ENCODE measurements at places on chromosomes 2 and 18.

DNA sequence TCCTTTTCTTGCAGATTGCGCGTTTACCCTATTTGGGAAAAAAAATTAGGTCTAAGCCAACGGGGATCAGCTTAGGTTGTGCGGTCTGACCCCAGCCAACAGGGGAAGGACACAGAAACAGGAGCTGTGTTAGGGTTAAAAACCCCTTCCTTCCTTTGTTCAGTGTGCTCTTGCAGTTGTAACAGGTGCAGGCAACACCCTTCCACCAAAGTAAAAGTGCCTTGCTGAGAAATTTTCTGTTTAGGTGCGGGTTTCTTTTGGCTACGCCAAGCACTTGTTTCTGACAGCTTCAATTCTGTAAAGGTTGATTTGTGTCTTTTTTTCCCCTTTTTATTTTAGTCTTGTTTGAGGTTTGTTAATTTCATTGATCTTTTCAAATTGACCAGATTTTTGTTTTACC lies 92.5 kb downstream of the PTPN4 start:
- DNase-seq: no peak

DNA sequence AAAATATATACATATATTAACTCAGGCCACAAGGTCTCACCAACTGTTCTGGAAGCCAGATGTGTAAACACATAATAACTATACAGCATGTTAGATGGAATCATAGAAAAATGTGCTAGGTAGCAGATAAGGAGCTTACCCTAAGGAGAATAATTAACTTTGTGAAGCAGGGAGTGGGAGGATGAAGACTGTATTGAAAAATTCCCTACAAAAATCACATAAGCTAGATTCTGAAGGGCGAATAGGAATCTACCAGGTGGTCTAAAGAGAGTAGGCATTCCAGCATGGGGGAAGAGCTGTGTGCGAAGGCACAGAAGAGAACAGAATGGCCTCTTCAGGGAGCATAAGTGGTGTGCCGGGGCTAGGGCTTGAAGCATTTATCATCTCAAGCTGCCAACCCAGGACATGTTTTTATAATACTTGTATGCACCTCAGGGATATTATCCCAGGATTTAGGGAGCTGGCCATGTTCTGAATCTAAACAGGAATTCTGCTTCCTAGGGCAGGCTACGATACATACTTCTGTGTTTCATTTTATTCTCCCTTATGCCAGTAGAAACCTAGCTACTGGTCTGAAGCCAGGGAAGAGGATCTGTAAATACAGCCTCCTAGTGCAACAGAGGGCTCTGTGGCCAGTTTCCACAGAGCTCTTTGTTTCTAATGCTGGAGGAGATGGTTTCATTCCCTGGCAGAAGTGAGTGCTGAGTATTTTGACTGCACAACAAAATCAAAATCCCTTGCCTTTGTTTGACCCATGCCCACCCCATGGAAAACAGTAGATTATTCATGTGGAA lies 56.7 kb downstream of the NEMP2 start:
- peak; percentile 53 for DNase-seq

DNA sequence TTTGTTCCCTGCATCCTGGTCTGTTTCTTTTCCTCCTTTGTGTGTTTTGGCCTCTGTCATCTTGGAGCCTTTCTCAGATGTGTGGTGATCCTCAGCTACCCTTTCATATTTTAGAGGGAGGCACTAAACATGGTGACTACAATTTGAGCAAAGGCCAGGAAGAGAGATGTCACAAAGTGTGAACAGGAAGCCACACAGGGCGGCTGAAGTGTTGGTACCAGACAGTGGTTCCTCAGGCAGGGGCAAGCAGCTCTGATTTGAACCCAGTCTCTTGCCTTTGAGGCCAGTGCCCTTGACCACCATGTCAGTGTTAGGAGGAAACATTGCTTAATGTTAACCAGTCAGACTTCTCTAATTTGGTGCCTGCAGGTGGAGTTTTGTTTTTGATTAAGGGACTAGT lies 9.2 kb downstream of the LRRFIP1 start:
- DNase-seq: no peak

DNA sequence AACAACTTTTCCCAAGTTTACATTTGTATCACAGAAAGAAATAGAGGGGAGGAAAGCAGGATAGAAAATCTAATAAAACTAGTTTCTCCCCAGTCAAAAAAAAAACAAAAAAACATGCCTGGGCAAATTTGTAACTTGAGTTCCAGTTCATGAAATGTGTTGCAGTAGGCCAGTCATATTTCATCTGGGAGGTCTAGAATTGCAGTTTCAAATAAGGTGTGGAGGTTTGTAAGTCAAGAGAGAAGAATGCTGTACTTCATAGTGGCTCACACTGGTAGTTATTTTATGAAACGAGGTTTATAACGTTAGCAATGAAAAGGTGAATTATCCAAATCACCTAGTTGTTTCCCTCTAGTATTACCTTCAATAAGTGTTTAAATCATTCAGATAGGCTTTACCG lies 1313.9 kb upstream of the SLC39A10 start:
- DNase-seq: no peak

DNA sequence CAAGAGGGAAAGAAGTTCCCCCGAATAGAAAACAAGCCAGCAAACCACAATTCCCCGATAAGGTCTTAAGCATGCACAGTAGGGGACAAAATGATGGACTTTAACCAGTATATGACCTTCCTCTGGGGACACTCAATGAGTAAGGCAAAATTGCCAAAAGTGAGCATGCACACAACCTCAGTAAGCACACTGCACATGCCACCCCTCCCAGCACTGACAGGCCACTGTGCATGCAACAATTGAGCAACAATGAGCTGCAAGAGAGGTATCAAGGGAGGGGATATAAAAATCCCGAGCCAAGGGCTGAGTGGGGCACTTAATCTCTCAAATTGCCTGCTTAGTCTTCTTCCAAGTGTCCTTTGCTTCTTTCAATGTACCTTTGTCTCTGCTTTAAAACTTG lies 935.8 kb upstream of the SLC39A10 start:
- no peak for DNase-seq

- no peak for DNase-seq
Observed at GRCh38 chr2:217643789-217644301, 358.9 kb downstream of the TNS1 start.

- DNase-seq: no peak
Observed at GRCh38 chr2:128490881-128491691, 172.4 kb upstream of the HS6ST1 start.

DNA sequence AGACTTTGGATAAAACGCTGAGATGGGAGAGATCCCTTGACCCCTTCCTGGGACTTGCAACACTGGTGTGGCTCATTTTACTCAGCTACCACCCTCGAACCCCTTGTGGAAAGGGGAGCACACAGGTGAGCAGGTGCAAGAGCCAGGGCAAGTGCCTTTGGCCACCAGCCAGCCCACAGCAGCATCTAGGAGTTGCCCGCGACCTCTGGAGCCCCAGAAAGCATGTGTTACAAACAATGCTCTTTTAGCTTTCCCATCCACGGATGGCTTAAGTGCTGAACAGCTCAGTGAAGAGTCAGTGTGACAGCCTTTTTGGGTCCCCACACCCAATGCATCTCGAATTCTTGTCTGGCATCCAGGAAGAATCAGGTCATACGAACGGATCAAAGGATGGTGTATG lies 197.8 kb downstream of the MEMO1 start:
- no peak for DNase-seq

GRCh38 chr2:207887500-207887899 lies 117.8 kb upstream of the FZD5 start:
- no peak for DNase-seq

GRCh38 chr2:35973132-35973736 lies 382.3 kb upstream of the CRIM1 start:
- no peak for DNase-seq

GRCh38 chr2:3493615-3494007 lies 25.7 kb downstream of the ADI1 start:
- DNase-seq: no peak

Measured in NCI-H187 (cell line).